ENCODE measurements at places on chromosomes 7 and 10.

DNA sequence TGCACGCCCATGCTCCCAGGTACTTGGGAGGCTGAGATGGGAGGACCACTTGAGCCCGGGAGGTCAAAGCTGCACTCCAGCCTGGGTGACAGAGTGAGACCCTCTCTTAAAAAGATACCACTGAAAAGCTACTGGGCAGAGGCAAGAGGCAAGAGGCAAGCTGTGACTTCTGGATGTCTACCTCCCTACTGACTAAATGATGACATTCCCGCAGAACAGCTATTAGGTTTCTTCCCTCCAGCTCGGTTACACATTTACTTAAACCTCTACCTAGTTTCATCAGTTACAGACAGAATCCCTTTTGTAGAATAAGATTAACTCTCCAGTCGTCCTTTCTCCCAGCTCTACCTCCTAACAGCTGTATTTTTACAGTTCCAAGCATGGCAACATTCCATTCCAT lies 21.2 kb downstream of the RHEB start:
- DNase-seq: no peak

DNA sequence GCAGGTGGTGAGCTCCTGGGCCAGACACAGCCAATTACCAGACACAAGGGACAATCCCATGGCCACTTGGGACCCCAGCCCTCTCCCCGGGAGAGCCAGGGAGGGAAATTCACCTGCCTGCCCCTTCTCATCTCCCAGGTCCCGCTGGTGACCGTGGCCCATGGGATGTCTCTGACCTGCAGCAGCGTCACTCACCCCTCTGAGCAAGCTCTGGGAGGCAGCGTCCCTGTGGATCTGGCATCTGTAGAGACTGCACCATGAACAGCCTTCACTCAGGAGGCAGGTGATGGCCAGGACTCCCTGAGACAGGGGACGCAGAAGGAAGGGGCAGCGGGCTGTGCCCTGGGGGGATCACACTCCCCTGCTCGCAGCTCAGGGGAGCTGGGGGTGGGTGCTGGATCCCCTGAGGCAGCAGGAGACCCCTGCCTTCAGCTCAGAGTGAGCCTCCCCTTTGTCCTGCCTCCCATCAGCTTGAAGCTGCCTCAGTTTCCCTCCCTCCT lies 90.8 kb downstream of the FOXL3 start:
- DNase-seq: no peak

GRCh38 chr7:25386311-25386744 lies 158.0 kb upstream of the NPVF start:
- DNase-seq: no peak

DNA sequence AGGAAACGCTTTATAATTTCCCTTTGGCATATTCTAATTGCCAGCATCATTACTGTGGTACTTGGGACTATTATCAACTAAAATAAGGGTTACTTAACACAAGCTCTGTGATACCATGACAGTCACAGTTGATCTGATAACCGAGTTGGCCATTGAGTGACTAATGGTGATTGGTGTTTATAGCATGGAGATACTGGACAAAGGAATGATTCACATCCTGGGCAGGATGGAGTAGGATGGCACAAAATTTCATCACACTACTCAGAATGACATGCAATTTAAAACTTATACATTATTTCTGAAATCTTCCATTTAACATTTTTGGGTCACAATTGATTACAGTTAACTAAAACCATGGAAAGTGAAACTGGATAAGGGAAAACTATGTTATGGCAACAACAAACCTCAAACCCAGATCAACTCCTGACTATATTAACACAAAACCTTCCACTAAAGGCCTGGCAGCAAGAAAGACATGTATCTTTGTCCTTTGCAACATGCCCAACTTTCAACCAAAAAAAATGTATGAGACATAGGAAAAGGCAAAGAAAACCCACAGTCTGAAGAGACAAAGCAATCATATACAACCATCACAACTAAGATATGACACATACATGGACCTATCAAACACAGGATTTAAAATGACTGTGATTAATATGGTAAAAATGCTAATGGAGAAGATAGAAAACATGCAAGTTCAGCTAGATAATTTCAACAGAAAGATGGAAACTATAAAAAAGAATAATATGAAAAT lies 208.5 kb upstream of the NRP1 start:
- no peak for DNase-seq

DNA sequence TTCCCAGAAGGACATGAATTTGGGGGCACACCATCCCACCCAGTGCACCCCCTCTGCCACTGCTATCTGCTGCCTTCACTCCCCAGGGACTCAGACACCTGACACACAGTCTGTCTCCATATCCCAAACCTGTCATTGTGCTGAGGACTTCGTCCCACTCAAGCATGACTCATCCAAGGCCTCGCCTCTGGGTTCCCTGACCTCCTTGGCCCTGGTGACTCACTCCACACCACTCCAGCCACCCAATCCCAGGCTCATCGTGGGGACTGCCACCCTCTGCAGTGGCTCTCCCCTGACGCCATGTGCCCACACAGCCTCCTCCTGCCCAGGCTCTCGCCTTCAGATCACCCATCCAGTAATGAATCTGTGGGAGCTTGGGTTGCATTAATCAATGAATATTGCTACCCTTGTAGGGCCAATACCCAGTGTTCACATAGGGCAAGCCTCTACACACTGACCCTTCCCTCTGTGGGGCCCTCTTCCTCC lies 6.6 kb upstream of the INSIG1 start:
- no peak for DNase-seq

- no peak for DNase-seq
These were observed 41.3 kb upstream of the FAM180A start for GRCh38 chr7:135789956-135790355.

DNA sequence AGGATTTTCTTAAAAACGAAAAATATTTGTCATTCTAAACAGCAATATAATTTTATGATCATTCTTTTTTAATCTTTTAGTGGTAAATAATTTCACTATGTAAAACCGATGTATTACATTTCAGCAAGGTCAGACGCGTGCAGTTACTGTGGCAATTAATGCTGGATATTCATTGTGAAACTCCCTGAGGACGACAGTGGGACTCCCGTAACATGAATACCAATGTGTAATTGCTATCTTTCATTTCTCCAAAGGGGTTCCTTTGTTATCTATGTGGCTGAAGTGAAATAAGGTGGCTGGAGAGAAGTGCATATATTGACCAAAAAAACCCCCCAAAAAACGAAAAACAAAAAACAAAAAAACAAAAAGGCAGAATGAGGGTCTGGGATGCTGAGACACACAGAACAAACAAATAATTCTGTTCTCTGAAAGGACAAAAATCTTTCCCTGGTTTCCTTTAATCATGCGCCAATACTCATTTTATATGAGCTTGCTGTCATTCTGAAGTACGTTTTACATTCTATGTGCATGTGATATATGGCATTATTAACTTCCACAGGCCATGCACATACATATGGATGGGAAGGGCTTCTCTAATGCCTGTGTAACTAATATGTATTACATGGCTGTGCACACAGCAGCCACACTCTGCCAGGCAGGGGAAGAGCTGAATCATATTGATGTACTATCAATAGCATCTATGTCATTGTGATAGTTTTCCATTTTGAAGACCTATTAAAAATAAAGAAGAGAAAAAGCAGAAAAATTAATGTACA lies 161.4 kb downstream of the RAPGEF5 start:
- DNase-seq: no peak

DNA sequence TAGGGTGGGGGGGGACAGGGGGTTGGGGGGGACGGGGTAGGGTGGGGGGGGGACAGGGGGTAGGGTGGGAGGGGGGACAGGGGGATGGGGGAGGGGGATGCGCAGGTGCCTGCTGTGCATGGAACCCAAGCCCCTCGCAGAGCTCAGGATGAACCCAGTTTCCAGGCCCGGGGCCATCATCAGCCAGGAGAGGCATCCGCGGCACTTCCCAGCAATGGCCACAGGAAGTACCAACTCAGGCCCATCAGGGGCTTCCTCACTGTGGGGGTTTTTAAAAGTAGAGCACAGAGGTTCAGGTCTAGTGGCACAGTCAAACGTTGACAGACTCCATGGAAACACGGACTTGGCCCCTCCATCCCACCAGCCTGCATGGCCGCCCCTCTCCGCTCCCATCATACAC lies 172.7 kb downstream of the DIP2C start:
- no peak for DNase-seq

- DNase-seq: no peak
These were observed 486.3 kb downstream of the ACTR3B start for GRCh38 chr7:153245809-153246208.

- DNase-seq: no peak
These were observed 7.1 kb downstream of the CCM2 start for GRCh38 chr7:45007106-45007505.

GRCh38 chr7:74149603-74150002 lies 24.6 kb upstream of the EIF4H start:
- no peak for DNase-seq

GRCh38 chr7:1329966-1330800 lies 97.5 kb downstream of the UNCX start:
- no peak for DNase-seq

DNA sequence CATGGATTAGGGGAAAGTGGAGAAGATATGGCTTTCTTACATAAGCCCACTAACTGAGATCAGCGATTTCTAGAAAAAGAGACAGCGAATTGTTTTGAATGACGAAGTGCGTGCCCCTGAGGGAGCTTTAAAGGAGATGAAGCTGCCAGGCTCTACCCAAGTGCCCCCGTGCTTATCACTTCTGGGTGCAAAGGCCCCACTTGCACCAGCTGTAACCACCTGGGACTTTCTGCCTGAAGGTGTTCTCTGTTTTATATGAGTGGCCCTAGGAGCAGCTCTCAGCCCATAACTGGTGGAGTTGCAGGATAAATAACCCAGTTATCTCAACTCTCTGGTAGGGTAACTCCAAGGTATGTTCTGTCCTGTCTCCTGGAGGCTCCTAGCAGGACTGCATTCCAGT lies 20.4 kb upstream of the CARD11 start:
- DNase-seq: no peak

DNA sequence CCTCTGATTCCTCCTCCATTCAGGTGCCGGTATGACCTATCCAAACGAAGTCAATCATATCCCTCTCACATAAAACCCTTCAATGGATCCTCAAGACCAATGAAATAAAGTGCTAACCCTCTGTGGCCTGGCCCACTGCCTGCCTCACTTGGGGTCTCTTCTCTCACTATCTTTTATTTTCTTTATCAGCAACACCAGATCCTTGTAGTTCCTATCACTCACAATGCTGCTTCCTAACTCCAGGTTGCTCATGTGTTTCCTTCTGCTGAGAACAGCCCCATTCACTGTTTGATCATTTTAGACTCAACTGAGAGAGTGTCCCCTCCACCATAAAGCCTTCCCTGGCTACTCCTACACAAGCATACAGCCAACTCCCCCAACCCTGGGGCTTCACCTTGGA lies 180.6 kb downstream of the DOCK4 start:
- DNase-seq: no peak

GRCh38 chr10:122490268-122490667 lies 28.9 kb downstream of the HTRA1 start:
- no peak for DNase-seq

DNA sequence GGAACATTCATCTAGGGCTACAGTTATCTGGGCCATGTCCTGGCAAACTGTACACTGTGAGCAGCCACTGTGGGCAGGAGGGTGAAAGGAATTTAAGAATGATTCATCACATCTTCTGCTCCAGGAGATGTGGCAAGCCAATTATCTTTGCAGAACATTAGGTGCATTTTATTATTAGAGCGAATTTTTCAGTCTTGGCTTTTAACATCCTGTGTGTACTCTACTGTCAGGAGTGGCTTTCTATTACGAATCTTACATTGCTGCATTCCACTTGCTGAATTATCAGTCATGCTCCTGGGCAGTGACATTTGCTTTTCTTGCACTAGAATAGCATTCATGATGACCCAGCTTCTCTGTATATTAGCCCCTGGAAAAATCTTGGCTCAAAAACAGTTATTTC lies 109.2 kb upstream of the TARP start:
- no peak for DNase-seq

DNA sequence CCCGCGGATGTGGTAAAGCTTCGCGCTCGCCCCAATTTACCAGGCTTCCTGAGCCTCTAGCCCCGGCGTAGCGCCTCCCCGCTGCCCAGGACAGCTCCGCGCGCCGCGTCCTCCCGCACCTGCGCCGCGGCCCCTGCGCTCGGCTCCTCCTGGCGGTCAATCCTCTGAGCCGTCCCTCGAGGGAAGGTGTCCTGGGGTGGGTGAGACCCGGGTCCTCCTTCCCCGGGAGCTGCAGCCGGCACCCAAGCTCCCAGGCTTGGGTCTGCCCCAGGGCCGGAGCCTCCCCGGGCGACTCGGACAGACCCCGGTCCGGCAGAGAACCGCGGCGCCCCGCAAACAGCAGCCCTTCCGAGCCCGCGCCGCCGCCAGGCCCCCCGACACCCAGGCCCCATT lies 512 bp downstream of the OSBPL3 start:
- no peak for DNase-seq

GRCh38 chr10:43965918-43966570 lies 317.4 kb upstream of the ZNF32 start:
- no peak for DNase-seq

GRCh38 chr10:111139567-111139966 lies 62.7 kb downstream of the ADRA2A start:
- no peak for DNase-seq

- DNase-seq: no peak
These were observed 38.4 kb downstream of the SLC39A12 start for GRCh38 chr10:17989908-17990767.

DNA sequence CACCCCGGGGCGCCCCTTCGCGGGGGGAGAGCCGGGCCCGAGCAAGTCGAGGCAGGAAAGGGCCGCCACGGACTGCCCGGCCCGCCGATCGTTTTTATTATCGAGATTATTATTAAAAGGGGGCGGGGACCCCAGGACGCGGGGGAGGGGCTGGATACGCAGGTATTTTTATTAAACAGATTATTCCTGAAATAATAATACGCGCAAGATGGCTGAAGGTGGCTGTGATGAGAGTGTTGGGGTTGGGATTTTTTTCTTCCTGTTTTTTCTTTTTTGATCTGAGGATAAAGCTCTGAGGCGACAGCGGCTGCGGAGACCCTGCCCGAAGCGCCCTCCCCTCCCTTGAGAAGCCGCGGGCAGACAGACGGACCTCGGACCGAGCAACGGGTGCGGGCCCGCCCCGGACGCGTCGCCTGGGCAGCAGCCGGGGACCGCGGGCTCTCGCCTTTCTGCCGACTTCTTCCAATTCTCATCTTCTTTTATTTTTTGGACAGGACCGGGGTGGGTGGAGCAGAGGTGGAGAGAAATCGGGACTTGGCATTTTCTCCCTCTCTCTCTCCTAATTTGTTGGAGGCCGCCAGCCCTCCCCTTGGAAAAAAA lies 1.4 kb upstream of the TRIM8 start:
- no peak for DNase-seq

Measured in NCI-H1417 treated with DMSO at 0.1 percent for 48 hours (cell line).